ENCODE measurements at places on chromosomes 7 and 10.
A peak's percentile ranks its signal among the peaks of the same experiment; 100 is the strongest.

DNA sequence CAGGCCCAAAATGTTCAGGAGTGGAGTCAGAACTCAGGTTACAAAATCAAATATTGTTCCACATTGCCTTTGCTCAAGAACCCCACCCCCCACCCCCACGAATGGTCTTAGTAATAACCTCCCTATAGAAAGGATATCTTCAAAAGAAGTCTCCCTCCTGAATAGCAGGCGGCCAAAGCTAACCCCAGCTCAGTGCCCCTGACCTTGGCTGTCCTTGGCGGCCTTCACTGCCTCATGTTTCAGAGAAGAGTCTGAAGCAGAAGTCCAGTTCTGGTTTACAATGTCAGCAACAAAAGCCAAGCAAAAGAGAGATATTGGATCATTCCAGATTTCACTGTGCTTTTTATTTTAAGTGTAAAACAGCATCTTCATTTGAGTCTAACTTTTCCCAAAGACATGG is 476.5 kb upstream of the NRP1 start:
- no peak for DNase-seq

GRCh38 chr7:129083525-129083924 is 28.6 kb upstream of the TNPO3 start:
- no peak for DNase-seq

- no peak for DNase-seq
Measured at GRCh38 chr7:116561697-116562483, 37.1 kb downstream of the CAV1 start.

- no peak for DNase-seq
Measured at GRCh38 chr10:123906884-123907652, 15.5 kb upstream of the CPXM2 start.

DNA sequence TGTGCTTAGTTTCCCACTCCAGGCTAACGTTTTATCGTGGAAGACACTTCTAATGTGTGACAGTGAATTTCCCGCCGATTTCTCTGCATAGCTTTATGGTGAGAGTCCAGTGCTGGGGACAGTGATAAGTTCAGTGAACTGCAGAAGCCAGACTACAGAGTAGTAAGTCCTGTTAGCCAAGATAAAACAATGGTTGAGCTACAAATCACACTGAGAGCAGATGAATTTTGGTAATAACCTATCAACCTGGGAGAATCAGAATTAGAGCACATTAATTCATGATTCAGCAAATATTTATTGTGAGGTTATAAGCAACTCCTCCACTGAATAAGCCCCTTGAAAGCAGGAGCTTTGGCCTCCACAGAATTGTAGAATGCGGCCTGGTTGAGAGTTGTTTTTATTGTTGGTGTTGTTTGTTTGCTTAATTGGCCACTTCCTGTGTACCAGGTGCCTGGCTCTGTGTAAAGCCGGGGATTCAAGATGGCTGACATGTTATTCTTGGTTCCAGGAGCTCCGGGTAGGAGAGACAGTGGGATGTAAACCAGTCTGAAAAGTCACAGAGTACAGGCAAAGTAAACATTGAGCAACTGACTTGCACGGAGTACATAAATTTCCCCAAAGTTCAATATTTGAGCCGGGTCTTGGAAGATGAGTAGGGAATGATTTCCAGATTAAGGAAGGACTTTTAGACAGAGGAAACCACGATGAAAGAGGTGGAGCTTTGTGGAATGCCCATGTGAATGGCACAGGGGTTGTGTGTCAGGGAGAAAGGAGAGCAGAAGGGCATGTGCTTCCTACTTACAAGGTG is 112.7 kb downstream of the SNX10 start:
- no peak for DNase-seq

- DNase-seq = no peak
Measured at GRCh38 chr10:15096661-15097010, 519 bp upstream of the RPP38 start.

GRCh38 chr10:29879862-29880261 is 179.5 kb downstream of the JCAD start:
- DNase-seq = no peak

DNA sequence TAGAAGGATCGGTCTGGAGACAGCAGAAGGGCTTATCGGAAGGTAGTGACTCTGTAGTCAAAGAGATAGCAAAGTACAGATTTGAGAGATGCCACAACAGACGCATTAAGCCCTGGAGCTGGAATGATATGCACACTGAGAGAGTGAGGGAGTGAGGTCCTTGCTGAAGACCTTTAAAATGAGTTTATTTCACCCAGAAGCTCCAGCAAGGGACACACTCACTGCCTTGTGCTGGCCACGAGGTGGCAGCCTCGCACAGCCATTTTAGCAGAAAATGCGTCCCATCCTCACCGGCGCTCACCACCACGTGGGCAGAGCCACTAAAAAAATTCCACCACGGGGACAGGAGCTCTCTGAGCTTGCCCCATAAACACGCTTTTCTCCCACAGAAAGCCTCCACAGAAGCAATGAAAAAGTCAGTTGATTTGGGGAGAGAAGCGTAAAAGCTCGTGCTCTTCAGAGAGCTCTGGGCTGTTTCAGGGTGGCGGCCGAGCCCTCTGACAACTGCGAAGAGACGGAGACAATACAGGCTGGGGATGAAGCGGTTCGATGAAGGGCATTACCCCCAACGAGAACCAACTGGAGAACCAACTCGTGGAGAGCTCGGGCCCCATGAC is 163.0 kb upstream of the KLF14 start:
- DNase-seq = no peak

- no peak for DNase-seq
Measured at GRCh38 chr7:131010029-131010716, 276.2 kb upstream of the KLF14 start.

- peak; percentile 37 for DNase-seq
Measured at GRCh38 chr10:98041352-98042043, 11.1 kb upstream of the CRTAC1 start.

DNA sequence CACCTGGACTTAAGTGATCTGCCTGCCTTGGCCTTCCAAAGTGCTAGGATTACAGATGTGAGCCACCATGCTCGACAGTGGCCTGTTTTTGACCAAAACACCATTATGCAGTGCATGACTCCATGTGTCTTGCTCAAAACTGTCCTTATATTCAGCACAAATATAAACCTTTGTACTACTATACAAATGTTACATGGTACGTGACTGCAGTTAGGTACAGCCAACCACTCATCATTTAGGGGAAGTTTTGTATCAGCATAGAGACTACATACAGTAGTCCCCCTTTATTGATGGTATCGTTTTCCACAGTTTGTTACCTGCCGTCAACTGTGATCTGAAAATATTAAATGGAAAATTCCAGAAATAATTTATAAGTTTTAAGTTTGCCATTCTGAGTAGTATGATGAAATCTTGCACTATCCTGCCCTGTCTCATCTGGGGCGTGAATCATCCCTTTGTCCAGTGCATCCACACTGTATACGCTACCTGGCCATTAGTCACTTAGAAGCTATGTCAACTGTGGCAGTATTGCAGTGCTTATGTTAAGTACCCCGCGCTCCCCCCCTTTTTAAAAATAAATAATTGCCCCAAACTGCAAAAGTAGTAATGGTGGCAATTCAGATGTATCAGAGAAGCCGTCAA is 23.3 kb upstream of the ZNF282 start:
- no peak for DNase-seq

DNA sequence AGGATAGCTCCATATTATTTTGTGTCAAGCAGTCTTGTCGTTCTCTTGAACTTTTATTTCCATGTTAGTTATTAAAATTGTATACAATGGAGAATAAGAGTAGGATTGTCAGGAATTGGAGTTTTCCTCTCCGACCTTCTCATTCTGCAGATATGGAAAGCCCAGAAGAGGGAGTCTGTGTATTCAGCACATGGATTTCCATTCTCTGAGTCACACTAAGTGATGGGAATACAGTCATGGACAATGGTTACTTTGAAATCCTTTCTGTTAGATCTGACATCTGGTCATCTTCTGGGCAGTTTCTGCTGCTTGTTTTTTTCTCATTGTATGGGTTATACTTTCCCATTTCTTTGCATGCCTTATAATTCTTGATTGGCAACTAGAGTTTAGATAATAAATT is 5.0 kb upstream of the TASOR2 start:
- DNase-seq = no peak

- DNase-seq = no peak
Measured at GRCh38 chr10:133440633-133441285, 13.0 kb upstream of the SCART1 start.

DNA sequence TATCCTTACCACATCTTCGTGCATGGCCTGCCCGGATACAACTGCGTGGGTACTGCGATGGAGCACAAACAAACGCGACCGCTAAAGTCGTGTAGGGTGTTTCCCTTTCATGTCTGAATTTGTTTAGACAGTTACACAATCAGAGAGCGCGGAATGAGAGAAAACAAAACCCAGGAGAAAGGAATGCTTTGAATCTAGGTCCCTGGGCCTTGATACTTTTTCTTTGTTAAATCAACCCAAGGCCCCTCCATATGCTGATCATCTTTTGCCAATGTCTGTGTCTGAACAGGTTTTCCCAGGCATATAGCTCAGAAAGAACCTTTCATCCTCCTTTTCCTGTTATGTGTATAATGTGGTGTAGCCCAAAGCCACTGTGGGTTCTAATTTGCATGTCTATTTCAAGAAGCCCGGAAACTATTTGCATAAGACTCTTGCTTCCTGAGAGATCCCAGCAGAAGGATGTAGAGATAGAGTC is 145.8 kb downstream of the FRMD4A start:
- peak; percentile 12 for DNase-seq

GRCh38 chr7:2405601-2406345 is 2.4 kb downstream of the CHST12 start:
- no peak for DNase-seq

DNA sequence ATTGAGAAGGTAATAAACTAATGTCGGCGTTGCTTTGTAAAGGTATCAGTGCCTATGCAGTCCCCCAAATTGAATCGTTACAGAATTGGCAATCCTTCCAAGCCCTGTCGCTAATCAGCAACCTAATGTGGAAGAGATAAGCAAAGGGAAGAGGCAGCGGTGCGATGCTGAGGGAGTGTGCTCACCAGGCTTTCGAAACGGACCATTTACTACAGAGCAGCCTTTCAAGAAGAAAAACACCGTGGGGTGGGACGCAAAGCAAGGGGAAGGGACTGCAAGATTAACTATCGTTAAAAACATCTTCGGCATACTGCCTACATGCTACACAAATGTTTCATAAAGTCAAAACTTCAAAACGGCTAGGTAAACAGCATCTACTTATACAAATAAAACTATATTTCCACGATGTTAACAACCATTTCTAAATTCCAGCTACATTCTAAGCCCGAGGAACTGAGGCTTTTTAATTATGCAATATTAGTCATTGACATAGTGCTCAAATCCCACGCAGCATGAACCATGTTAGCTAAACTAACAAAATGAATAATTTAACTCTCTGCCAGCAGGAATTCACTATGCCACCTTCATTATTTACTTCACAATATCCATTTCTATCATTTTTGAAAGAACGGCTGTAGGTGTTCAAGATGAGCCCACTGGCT is 85.2 kb downstream of the CHCHD3 start:
- no peak for DNase-seq

DNA sequence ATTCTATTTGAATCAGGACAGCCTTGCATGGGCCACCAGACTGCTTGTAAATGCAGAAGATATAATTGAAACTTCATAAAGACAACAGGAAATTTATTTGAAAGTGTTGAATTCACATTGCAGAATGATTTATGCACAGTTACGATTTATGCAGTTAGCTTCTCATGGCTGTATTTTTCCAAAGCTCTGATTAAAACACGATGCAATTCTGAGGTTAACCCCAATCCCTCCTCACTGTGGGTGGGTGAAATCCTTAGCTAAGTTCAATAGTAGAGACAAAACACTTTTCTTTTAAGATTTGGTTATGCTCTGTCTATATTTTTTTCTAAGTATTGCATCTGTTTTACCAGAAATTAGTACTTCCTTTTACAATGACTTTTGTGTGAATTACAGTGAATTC is 728.8 kb upstream of the IGFBP3 start:
- no peak for DNase-seq

DNA sequence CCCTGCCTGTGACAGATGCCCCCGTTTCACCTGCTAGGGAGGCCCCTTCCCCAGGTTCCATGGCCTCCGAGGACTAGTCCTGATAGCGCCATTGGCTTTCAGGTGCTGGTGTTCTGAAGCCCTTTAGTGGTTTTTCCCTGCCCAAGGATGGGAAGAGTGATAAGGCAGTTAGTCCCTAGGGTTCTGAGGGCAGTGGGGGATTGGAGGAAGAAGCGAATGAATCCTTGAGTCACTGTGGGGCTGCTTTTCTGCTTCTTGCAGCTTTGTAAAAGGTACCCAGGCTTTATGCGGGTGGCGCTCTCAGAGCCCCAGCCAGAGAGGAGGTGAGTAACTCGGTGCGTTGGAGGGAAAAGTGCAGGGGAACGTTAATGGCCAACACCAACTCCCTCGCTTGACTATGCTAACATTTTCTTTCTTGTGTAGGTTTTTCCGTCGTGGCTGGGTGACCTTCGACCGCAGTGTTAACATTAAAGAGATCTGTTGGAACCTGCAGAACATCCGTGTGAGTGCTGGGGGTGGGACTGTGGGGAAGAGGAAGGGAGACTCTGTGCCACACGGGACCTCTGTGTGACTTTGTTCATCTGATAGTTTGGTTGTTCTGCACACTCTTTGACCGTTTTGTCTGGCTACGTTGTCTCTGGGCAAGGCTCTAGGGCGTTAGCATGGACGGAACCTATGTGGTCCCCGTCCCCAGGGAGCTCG is 3.9 kb downstream of the UFSP1 start:
- DNase-seq = no peak

- no peak for DNase-seq
Measured at GRCh38 chr7:18740579-18740988, 245.0 kb downstream of the HDAC9 start.

DNA sequence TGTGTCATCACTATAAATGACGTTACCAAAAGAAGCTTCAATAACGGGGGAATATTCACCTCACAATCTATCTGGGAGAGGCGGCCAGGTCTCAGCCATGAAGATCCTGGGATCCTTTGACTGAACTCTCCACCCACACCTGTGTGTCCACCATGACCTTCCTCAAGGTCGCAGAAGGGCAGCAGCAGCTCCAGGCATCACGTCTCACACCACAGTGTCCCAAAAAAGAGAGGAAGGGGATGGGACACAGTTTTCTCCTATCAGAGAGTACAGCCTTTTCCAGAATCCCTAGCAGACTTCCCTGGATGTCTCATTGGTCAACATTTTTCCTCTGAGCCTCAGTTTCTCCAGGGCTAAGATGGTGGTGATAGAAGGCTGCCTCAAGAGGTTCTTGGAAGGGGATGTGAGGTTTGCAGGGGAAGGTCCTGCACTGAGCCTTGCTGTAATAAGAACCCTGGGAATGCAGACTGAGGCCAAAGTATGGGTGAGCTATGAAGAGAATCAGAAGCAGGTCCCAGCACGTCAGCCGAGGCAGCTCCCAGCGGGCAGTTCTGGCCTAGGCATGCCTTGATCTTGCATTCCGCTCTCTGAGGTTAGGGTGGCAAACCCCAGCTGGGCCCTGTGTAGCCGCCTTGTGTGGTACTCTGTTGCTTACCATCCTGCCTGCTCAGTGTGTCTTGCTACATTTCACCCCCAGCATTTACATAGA is 63.8 kb downstream of the COL26A1 start:
- DNase-seq = no peak

Measured in glomerular endothelial cell (primary cell).